IPS DF 6.9 (cell line): ENCODE measurements at places on chromosomes 13 and 19.

GRCh38 chr19:54391589-54392061 lies 23.6 kb upstream of the TTYH1 start:
- no peak for DNase-seq

- no peak for DNase-seq
These were observed 38.9 kb downstream of the TSC22D1 start for GRCh38 chr13:44537248-44537647.

GRCh38 chr19:7870571-7871436 lies 3.4 kb downstream of the PRR36 start:
- DNase-seq, result no peak

DNA sequence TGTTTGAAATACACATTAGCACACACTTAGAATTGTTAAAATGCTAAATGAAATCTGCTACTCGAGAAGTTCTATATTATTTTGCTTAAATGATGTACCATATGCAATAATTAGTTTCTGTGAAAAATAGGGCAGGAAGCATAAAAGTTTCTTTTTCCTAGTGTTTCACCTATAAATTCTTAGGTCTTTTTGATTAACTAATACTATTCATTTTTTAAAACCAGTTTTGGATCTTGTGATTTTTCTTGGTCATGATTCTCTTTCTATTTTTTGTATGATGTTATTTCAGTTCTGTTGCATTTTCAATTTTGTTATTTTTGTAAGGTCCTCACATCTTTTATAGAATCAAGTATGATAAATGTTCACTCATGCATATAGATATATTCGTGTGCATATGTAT lies 66.1 kb downstream of the URI1 start:
- DNase-seq, result no peak

- DNase-seq, result no peak
These were observed 5.8 kb downstream of the SPHK2 start for GRCh38 chr19:48624791-48625723.

- DNase-seq, result no peak
These were observed 2.1 kb upstream of the CA11 start for GRCh38 chr19:48648134-48648533.

GRCh38 chr13:63124863-63125262 lies 1709.2 kb upstream of the PCDH20 start:
- no peak for DNase-seq

- no peak for DNase-seq
These were observed 127.7 kb downstream of the SPRY2 start for GRCh38 chr13:80213201-80213600.

GRCh38 chr19:18150776-18151624 lies 2.0 kb upstream of the PIK3R2 start:
- no peak for DNase-seq

GRCh38 chr19:38733241-38733492 lies 11.1 kb downstream of the CAPN12 start:
- no peak for DNase-seq

- no peak for DNase-seq
These were observed 85.6 kb downstream of the GNG7 start for GRCh38 chr19:2616741-2617392.

DNA sequence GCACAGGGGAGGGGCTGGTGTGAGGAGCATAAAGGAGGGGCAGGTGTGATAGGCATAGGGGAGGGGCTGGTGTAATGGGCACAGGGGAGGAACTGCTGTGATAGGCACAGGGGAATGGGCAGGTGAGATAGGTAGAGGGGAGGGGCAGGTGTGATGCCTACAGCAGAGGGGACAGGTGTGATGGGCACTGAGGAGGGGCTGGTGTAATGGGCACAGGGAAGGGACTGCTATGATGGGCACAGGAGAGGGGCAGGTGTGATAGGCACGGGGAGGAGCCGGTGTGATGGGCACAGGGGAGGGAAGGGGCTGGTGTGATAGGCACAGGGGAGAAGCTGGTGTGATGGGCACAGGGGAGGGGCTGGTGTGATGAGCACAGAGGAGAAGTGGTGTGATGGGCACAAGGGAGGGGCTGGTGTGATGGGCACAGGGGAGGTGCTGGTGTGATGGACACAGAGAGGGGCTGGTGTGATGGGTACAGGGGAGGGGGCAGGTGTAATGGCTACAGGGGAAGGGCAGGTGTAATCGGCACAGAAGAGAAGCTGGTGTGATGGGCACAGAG lies 39.5 kb upstream of the POP4 start:
- no peak for DNase-seq

GRCh38 chr13:110985541-110985940 lies 70.7 kb upstream of the ANKRD10 start:
- DNase-seq, result no peak
